Activated CD4-positive, alpha-beta T cell treated with anti-CD3 and anti-CD28 coated beads for 36 hours (primary cell): ENCODE measurements at places on chromosomes 13 and 19. TPM values are rescaled to one million over a fixed set of nuclear protein-coding genes. Genes with fewer than 3 reads are reported as not detected.

- H3K36me3 ChIP-seq: no peaks in the 10 kb centered on the region
- H3K4me3 ChIP-seq: no peak overlapping the region
- no peak for DNase-seq
- H3K27me3 ChIP-seq: no peaks in the 10 kb centered on the region
Observed at GRCh38 chr13:37379841-37380240, 218.7 kb downstream of the POSTN start.

DNA sequence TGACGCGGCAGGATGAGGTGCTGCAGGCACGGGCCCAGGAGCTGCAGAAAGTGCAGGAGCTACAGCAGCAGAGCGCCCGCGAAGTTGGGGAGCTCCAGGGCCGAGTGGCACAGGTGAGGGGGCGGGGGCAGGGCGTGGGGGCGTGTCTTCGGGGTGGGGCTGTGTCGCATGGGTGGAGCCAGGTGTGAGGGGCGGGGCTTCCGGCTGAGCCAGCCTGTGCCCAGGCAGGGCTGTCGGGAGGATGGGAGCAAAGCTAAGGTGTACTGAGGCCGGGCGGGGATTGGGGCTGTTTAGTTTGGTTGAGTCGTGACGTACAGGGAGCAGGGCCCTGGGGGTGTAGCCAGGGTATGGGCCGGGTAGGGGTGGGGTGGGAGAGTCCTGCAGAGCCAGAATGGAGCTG lies 62.3 kb downstream of the KCNC3 start:
- H3K36me3 ChIP-seq: no peaks in the 10 kb centered on the region
- no peaks in the 10 kb centered on the region for H3K4me1 ChIP-seq
- DNase-seq: peak; percentile 80
- H3K27me3 ChIP-seq: peaks cover 9% of the 10 kb centered on the region
- no peak overlapping the region for H3K4me3 ChIP-seq
- no peak overlapping the region for H3K27ac ChIP-seq

DNA sequence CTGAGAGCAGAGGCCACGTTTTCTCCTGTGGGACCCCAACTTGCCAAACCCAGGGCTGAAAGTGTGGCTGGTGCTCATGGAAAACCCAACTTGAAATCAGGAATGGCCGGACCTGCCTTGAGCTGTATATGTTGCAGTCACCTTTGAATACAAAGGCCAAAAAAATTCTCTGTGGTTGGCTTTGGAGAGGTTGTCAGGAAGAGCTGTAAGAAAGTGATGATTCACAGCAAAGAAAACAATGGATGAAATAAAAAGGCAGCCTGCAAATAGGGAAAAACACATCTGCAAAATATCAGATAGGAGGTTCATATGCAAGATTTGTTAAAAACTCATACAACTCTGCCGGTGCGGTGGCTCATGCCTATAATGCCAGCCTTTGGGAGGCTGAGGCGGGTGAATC lies 715.8 kb downstream of the UQCRFS1 start:
- no peak overlapping the region for H3K27ac ChIP-seq
- H3K36me3 ChIP-seq: no peaks in the 10 kb centered on the region
- H3K27me3 ChIP-seq: no peaks in the 10 kb centered on the region
- peaks cover 13% of the 10 kb centered on the region for H3K4me1 ChIP-seq
- no peak overlapping the region for H3K4me3 ChIP-seq
- DNase-seq: no peak

CD37 gene
- total RNA-seq: 191 TPM

KLK2 gene
- total RNA-seq: not detected

OR7A10 gene
- total RNA-seq: not detected

- H3K36me3 ChIP-seq: peaks cover 9% of the 10 kb centered on the region
- no peak overlapping the region for H3K27ac ChIP-seq
- peaks cover 3% of the 10 kb centered on the region for H3K4me1 ChIP-seq
- H3K27me3 ChIP-seq: no peaks in the 10 kb centered on the region
- H3K4me3 ChIP-seq: no peak overlapping the region
- DNase-seq: no peak
Observed at GRCh38 chr19:3378352-3379150, 12.2 kb downstream of the NFIC start.

ZNF534 gene
- not detected for total RNA-seq

DNA sequence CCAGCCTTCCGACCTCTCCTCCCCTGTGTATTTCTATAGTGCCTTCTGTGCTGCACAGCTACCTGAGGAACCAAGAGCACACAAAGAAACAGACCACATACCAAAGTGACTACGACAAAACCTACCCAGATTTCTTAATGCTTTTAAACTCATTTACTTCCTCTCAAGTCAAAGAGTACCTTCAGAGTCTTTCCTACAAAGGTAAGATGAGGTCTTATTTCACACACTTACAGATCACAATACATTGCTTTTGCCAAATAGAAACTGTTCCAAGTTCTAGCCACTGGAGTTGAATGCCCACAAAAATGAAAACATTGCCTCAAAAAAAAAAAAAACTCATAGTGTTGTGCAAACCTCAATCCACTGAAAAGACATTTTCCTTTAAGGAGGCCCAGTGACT lies 36.4 kb downstream of the TEX26 start:
- H3K27me3 ChIP-seq: peaks cover 36% of the 10 kb centered on the region
- H3K4me3 ChIP-seq: no peak overlapping the region

KIR3DL2 gene
- total RNA-seq: 1.4 TPM

SIAH3 gene
- total RNA-seq: 0.19 TPM
